Daoy (cell line): ENCODE measurements at places on chromosomes 3 and 15. TPM values are rescaled to one million over a fixed set of nuclear protein-coding genes. Genes with fewer than 3 reads are reported as not detected.

GRCh38 chr3:176247191-176247590 lies 950.1 kb downstream of the TBL1XR1 start:
- DNase-seq = no peak

DNA sequence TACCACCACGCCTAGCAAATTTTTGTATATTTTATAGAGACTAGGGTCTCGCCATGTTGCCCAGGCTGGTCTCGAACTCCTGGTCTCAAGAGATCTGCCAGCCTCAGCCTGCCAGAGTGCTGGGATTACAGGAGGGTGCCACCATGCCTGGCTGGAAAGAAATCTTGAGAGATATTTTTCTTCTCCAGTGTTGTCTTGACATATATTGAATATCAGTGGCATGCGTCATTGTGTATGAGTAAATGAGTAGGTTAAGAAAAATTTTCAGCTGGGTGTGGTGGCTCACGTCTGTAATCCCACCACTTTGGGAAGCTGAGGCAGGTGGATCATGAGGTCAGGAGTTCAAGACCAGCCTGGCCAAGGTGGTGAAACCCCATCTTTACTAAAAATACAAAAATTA lies 3.5 kb upstream of the PIF1 start:
- no peak for DNase-seq

DNA sequence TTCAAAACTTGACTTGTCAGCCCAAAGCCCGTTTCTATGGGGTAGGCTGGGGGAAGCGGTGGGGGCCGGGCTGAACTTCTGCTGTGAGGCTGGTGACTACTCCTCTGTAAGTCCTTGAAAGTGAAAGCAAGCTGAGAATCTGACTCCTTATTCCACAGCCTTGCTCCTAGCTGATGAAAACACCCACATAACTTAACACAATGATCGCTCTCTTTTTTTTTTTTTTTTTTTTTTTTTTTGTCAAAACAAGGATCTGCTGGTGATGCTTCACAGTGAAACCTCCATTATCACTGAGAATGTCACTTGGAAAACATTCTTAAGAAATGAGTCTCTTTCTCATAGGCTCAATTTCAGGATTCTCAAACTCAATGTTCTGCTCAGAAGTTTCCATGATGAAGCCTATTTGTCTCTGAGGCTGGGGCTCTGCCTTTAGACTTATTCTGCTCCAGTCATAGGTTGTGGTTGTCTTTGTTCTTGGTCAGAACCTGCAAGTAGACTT lies 31.4 kb upstream of the TKT start:
- no peak for DNase-seq

GRCh38 chr3:73018298-73018697 lies 21.7 kb downstream of the PPP4R2 start:
- no peak for DNase-seq

Gene IL5RA
- total RNA-seq = 0.80 TPM in 1 of 2 replicates, not detected in the other

DNA sequence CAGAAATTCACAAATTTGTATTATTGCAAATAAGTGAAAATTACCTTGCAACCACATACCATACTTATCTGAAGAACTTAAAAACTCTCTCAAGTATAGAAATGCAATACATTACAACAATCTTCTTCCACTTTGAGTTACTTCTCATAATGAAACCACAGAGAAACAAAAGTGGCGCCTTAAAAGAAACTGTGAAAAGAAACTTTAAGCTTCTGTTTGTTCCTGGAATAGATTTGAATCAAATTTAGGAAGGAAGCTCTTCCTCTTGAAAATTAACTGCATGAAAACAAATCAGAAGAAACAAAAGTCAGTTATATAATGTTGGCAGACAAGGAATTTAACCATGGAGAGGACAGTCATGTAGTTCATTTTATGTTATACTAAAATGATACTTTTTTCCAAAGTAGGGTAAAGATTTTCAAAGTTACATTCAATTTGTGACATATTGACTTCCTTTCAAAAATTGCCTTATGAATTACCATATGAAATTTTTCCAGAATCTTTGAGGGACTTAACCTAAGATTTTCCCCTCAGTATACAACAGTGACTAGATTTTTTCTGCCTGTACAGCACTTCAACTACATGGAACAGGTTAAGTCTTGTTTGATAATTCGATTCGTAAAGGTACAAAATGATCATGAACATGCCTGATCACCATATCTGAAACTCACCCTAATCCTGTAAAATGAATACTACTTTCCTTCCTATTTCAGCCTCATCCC lies 57.6 kb upstream of the TNFSF10 start:
- no peak for DNase-seq

GRCh38 chr3:196800742-196801434 lies 61.2 kb downstream of the PAK2 start:
- DNase-seq = no peak

GRCh38 chr3:81650187-81650586 lies 111.3 kb downstream of the GBE1 start:
- no peak for DNase-seq

Gene GATA2
- 7.5 and 12.2 TPM in 2 replicates for total RNA-seq

Gene LARP6
- 8.2 and 42.2 TPM in 2 replicates for total RNA-seq

Gene TRAIP
- 6.6 and 10.4 TPM in 2 replicates for total RNA-seq

DNA sequence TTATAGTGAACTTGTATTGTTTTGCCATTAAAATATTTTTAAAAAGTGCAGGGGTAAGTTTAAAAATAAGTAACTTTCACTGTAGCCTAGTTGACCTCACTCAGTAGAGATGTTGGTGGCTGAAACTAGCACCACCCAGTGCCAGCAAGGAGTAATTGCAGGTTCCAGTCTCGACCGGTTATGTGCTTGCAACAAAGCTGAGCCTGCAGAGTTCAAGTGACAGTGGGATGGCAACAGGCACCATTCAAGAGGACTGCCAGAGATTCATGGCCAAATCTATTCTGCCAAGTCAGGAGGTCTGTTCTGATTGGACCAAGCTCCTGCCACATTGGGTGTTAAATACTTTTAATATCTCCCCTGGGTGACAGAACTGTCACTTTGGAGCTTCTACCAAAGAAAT lies 2.7 kb downstream of the ADAMTS7 start:
- DNase-seq = no peak

- no peak for DNase-seq
Observed at GRCh38 chr3:130457671-130458070, 59.3 kb upstream of the COL6A6 start.

DNA sequence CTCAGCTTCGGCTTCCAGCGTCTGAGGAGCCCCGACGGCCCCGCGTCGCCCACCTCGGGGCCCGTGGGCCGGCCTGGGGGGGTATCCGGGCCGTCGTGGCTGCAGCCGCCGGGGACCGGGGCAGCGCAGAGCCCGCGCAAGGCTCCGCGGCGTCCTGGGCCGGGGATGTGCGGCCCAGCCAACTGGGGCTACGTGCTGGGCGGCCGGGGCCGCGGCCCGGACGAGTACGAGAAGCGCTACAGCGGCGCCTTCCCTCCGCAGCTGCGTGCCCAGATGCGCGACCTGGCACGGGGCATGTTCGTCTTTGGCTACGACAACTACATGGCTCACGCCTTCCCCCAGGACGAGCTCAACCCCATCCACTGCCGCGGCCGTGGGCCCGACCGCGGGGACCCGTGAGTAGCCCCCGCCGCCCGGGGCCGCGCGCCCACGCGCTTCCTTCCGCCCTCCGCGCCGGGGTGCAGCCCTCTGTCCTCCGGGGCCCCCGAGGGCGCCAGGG lies 462 bp downstream of the EDEM1 start:
- peak; percentile 42 for DNase-seq

DNA sequence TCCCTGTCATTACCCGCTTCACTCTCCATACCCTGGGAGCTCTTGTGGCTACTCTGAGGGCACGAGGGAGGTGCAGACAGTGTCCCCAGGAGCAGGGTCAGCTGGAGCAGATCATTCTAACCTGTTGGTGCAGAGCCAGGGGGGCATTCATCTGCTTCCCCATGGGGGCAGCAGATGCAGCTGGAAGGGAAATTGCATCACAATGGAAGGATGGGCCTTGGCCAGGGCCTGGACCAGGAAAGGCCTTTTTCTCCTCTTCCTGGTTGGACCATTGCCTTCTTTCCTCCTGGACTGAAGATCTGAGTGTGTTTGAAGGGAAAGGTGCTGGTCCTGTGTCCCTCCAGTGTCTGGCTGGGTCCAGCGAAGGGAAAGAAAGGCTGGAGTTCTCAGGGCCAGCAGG lies 55.7 kb downstream of the EPHB1 start:
- no peak for DNase-seq

DNA sequence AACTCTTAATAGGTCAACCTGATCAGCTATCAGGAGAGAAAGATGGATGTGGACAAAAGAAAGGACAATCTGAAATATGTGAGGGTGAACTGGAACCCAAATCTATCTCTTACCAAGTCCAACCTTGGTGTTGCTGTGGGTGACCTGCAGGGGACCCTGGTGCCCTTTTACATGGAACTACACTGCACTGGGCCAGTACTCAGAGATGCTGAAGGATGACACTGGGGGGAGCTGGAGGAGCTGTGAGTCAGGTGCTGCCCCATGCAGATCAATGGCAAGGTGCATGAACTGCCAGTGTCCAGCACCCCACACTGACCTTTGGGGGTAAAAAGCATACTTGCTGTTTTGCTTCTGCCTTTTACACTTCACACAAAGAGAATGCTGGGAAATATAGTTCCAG lies 55.6 kb upstream of the TBC1D5 start:
- DNase-seq = no peak

Gene DENND6A
- total RNA-seq = 13.3 and 30.7 TPM in 2 replicates

- DNase-seq = no peak
Observed at GRCh38 chr3:192494174-192494573, 233.2 kb downstream of the FGF12 start.

DNA sequence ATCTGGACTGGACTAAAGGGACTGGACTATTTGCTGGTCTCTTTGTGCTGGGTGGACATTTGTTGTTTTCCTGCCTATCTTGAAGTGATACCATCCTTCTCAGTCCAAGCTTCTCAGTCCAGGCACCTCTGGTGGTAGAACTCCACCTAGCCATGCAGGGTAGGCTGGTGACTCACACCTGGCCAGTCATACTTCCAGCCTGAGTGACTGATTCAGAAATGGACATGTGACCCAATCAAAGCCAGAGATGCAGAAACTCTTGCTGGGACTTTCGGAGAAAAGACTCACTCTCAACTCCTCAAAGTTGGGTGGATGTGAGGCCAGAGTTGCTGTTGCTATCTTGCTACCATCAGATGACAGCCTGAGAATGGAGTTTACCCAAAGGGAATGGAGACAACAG lies 5.6 kb upstream of the ASB14 start:
- peak; percentile 61 for DNase-seq

Gene RNU5B-1
- not detected in 2 replicates for total RNA-seq

GRCh38 chr3:100209169-100209568 lies 51.6 kb upstream of the TBC1D23 start:
- no peak for DNase-seq

DNA sequence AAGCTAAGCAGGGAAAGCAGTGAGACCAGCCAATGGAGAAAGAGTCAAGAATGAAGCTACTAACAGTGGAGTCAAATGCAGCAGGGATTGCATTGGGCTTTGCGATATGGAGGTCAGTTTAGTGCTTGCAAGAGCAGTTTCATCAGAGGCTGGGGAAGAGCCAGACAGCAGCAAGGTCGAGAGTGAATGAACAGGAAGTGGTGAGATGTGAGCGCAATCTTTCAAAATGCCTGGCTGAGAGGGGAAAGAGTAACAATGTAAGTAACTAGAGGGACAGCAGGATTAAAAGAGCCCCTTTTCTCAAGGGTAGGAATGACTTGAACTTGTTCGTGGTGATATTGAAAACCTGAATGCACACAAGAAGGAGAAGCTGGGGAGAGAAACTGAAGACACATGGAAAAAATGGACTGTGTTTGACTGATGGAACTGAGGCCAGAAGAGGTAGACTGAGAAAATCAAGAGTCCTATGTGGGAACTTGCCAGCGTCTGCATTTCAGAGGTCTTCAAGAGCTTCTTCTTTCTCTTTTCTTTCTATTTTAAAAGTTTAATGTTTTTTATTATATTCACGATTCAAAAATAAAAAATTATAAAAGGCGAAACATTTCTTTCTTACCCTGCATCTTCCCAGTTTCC lies 30.6 kb upstream of the GPR160 start:
- DNase-seq = peak; percentile 34

DNA sequence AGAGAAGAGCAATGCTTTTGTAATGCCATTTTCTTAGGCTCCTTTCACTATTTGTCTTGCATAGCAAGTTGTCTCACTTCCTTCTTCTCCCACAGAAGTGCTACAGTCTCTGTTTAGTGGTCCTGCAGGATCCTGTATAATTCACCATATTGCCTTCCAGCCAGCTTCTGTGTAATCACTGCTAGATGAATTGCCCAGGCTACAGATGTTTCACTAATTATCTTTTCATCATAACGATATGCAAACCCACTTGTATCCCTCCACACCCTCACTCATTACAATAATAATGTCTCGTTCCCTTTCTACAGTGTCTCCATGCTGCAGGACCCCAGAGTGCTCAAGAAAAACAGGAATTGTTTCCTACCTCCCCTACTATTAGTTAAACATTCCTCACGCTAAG lies 402.9 kb downstream of the TBL1XR1 start:
- DNase-seq = no peak

DNA sequence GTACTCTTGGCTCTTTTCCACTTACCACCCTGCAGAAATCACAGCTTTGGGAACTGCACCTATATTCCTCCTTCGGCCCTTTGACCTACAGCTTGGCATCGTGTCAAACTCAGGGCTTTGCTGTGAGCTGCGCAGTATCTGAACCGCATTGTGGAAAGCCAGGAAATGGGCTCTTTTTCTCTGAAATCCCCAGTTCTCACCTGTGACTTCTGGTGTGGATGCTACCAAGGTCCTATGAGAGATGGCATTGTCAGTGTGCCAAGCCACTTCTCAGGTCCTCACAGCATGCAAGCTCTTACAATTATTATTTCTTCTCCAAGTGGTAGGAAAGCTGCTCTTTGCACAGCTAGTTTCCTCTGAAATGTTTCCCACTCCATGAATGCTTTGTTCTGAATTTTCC lies 450.6 kb upstream of the TBL1XR1 start:
- no peak for DNase-seq

GRCh38 chr15:53193149-53193548 lies 403.0 kb upstream of the ONECUT1 start:
- no peak for DNase-seq

DNA sequence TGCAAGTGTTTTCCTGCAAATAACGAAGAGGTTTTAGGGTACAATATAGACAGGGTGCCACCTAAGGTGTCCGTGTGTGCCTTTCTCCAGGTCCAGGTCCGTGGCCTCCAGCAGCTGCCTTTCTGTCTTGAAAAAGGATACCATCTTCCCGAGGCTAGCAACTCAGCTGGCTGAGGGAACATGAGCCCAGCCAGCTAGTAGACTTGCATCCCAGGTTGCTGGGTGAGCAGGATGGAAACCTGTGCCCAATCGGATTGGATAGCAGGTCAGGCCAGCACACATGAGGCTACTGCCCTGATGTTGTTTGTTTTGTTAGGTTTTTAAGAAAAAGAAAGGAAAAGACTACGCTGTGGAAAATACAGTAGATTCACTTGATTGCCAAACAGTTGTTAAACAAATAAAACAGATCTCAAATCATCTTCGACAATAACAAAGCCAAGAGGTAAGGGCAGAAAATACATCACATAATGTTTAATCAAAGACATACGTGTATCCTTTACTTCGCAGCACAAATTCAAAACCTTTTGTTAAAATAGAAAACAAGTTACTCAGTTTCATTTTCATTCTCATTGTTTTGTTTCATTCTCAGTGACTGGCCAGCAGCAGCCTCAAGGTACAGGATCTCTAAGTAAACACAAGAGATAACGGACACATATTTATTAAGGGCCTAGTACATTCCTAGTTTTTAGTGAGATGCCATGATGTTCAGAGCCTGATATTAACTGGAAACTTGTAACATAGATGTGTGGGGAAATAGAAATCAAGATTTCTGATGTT lies 661.2 kb upstream of the NR2F2 start:
- DNase-seq = peak; percentile 11
